Activated CD4-positive, alpha-beta T cell treated with anti-CD3 and anti-CD28 coated beads for 24 hours (primary cell): ENCODE measurements at places on chromosomes 5 and 9.

DNA sequence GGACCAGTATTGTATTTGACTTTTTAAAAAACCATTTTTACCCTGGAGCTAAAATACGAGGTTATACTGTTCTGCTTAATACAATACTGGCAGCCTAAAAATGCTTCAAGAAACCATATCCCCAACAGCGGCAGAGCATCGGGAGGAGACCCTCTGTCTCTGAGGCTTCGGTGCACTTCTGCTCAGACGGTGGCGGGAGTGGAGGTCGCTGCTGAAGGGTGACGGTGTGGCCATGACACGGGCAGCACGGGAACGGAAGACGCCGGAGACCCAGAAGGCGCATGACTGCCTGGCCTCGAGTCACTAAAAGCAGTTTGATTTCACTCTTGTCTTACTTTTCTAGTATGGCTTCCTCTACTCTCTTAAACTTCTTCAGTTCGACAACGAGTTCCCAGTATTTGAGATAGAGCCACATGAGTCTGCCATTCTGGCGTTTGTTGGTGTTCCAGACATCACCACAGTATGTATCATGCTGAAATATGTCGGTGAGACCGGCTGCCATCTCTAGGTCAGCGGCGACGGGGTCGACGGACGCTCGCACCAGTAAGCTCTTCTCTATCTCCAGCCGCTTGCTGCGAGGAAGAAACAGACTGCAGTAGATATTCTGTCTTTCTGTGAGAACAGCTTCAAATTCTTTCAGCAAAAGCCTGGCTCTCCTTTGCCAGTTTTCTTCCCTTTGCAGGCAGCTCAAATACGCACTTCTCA lies 12.8 kb downstream of the CCDC127 start:
- DNase-seq = no peak

DNA sequence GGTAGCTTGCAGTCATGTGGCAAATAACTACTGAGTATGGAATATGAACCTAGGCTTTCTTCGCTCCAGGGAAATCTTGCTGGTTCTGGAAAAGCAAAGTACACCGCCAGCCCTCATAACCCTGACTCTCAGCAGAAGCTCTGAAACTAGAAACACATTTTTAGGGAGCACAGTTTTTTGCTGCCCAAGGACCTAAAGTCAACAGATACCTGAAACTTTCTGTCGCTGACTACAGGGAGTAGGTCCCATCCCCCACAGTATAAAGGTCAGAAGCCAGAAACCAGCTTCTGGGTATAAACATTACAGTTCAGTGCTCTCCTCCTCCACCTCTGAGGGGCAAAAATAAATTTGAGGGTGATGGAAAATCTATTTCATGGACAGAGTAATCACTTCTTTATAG lies 3.0 kb downstream of the ATOX1 start:
- DNase-seq = no peak

DNA sequence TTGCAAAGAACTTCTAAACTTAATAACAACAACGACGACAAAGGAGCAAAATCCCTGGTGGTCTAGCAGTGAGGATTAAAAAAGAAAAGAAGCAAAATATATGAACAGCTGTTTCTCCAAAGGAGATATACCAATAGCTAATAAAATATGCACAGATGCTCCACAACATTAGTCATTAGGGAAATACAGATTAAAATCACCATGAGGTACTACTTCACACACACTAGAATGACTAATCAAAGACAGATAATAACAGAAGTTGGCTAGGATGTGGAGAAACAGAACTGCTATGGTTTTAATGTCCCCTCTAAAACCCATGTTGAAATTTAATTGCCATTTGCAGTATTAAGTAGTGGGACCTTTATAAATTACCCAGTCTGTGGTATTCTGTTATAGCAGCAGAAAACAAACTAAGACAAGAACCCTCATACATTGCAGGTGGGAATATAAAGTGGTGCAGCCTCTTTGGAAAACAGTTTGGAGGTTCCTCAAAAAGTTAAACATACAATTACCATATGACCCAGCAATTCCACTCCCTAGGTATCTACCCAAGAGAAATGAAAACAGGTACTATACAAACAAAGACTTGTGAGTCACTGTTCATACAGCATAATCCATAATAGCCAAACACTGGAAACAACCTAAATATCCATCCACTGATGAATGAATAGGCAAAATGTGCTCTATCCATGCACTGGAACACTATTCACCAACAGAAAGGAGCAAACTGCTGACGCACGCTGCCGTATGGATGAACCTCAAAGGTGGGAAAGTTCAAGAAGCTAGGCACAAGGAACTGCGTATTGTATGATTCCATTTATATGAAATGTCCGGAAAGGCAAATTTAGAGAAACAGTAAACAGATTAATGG lies 11.4 kb upstream of the DUSP1 start:
- DNase-seq = no peak

GRCh38 chr9:116817762-116818161 lies 130.7 kb downstream of the TRIM32 start:
- DNase-seq = no peak

DNA sequence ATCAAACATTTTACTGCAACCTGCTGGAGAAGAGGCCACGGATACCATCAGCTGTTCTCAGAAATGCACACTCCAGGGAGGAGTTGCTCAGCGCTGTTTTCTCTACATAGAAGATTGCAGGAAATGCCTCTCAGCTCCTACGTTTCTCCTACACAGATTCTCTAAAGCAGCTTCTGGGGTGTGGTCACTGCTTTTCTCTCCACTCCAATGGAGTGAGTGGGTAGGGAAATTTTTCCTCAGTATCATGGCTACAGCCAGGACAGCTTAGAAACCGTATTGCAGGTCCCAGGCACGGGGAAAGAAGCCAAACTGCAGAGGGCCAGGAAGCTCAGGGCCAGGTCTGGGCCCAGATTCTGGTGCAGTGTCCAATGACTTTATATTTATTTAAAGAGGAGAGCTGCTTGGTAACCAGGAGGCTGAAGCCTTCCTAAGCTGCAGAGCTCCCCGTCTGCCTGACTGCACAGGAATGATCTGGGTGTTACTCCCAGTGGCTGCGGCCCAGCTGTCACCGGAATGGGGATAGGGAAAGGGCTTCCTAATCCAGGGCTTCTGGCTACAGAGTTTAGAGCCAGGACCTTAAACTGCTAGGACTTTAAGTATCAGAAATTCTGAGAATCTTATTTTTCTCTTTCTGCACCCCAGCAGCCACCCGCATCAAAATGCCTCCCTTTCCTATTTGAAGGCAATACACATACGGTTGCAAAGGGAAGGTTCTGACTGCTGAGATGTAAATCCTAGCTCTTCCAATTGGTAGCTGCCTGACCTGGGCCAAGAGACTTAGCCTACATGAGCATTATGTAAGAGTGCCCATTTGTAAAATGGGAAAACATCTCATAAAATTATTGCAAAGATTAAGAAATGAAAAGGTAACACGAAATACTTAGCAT lies 1.4 kb upstream of the SPTAN1 start:
- DNase-seq = no peak

DNA sequence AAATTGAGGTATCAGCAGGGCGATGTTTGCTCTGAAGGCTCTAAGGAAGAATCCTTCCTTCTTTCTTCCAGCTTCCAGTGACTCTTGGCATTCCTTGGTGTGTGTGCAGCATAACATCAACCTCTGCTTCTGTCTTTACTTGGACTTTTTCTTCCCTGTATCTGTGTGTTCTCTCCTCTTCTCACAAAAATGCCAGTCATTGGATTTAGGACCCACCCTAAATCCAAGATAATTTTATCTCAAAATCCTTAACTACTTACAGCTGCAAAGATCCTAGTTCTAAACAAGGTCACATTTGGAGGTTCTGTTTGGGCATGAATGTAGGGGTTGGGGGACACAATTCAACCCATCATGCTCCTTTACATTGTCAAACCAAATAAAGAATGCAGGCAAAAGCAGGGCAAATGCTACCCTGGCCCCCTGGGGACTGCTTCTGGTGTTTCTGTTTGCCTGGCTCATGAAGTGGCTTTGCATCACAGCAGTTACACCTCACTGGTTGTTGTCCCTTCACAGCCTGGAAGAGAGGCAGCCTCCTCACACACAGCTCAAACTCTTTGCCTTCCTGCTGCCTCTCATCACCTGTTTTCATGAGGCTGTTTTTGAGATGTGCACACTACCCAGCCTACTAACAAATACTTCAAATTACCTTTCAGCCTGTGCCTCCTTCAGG lies 64.8 kb upstream of the PLCXD3 start:
- no peak for DNase-seq

DNA sequence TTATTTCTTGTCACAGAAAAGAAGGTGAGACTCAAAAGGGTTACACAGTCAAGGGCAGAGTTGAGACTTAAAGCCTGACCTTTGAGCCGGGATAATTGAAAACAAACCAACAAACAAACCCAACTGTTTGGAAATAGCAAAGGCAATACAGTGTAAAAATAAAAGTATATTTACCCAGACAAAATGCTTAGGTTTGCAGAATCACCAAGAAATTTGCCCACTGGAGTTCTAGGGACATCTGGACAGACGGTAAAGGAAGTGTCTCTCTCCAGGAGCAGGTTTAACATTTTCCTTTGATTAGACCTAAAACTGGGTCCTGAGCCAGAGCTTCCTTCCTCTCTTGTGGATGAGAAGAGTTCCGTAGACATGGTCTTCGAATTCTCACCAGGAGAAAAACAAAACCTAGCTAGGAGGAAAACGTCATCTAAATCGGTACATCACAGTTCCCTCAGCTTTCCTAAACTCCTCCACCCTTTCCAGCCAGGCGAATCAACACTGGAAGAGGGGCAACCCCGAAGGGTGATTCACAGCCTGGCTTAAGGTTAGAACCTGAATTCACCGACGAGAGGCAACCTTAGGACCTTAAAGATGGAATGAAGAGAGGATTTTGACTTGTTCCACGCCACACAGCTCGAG lies 673 bp downstream of the CDC25C start:
- no peak for DNase-seq

DNA sequence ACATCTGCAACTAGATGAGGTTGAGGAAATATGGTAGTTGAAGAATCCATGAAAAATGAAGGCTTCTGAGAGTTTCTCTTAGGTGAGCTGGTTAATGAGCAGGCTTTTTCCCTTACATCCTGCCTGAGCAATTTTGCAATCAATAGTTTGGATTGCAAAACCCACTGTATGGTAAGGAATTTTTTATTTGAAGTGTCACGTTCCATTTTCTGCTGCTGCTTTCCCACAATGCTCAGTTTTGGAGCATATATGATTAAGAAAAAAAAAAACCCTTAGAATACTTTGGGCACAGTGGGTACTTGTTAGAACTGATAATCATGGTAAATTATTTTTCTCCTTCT lies 144.2 kb downstream of the PCSK1 start:
- DNase-seq = no peak

- no peak for DNase-seq
Measured at GRCh38 chr5:115578657-115579056, 23.6 kb downstream of the TICAM2 start.

- no peak for DNase-seq
Measured at GRCh38 chr9:17726298-17726697, 147.4 kb downstream of the SH3GL2 start.
